ENCODE measurements at places on chromosomes 6 and 20.

DNA sequence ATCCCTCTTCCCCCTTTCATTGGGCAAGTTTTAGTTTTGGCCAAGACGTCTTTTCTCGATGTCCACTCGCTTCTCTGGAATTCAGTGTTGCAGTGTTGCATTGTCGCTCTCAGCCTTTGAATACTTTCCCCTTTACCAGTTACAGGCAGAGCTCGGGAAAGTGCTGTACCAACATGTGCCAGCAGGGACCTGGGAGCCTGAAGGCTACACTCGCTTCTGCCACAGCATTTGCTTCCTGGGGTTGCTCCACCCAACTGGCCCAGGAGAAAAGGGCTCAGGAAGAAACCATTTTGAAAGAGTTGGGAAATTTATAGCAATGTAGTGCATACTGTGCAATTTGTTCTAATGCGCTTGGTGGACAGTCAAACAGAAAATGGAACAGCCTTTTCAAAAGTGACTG lies 78.6 kb downstream of the LINC00237 start:
- DNase-seq, result no peak

GRCh38 chr20:62561182-62561581 lies 81.1 kb upstream of the SLCO4A1 start:
- no peak for DNase-seq

DNA sequence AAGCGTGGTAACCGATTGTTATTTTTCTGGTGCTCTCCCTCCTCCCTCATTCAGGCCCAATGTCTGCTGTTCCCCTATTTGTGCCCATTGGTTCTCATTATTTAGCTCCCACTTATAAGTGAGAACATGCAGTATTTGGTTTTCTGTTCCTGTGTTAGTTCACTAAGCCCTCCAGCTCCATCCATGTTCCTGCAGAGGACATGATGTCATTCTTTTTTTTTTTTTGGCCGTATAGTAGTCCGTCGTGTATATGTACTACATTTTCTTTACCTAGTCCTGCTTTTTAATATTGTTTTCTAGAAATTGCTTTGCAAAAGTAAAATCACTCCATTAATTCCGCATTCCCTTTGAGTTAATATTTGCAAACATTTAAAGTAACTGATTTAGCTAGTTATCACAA lies 23.1 kb downstream of the ZNF451 start:
- DNase-seq, result no peak

GRCh38 chr20:51608061-51608460 lies 65.5 kb upstream of the NFATC2 start:
- DNase-seq, result no peak

DNA sequence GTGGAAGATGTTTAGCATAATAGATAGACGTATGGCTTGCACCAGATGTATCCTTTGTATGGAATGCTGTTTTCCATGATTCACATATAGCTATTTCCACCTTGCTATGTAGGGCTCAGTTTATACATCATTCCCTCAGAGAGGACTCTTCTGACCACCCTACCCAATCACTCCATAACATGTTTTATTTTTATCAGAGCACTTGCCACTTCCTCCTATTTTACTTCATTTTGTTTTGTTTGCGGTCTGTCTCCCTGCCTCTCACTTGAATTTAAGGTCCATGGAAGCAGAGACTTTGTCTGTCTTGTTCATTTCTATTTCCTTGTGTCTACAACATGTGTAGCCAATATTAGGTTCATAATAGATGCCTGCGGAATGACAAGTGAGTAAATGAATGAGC lies 266.9 kb upstream of the CITED2 start:
- DNase-seq, result no peak

GRCh38 chr6:70886661-70887060 lies 70.2 kb downstream of the B3GAT2 start:
- DNase-seq, result no peak

- no peak for DNase-seq
These were observed 515.9 kb downstream of the CD83 start for GRCh38 chr6:14633479-14633878.

GRCh38 chr20:50987493-50988210 lies 29.0 kb downstream of the MOCS3 start:
- peak; percentile 77 for DNase-seq

DNA sequence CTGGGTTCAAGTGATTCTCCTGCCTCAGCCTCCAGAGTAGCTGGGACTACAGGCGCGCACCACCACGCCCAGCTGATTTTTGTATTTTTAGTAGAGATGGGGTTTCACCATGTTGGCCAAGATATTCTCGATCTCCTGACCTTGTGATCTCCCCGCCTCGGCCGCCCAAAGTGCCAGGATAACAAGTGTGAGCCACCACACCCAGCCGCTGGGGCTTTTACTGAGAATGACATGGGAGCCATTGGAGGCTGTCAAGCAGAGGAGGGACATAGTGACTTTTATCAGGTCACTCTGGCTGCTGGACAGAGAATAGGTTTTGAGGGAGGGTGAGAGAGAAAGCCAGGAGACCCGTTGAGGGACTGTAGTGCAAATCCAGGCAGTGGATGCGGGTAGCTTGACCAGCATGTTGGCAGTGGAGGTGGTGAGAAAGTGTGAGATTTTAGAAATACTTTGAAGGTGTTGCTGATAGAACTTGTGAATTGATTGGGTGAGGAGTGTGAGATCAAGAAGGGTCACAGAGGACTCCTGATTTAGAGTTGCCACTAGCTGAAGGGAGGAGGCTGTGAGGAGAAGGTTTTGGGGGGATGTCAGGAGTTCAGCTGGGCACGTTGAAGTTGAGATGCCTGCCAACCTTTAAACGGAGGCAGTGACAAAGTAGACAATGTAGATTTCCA lies 14.7 kb downstream of the ZNF341 start:
- DNase-seq, result no peak

DNA sequence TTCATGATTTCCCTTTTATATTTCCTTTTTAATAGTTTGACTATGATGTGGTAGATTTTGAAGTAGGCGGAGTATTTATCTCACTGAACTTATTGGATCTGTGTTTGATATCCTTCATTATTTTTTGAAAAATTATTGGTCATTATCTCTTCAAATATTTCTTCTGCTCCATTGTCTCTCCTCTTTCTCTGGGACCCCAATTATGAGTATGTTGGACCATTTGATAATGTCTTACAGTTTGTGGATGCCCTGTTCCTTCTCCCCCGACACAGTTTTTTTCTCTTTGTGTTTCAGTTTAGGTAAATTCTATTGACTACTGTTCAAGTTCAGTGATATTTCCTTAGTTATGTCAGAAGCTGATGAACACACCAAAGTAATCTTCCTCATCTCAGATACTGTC lies 49.4 kb upstream of the COL10A1 start:
- DNase-seq, result no peak

GRCh38 chr6:125747589-125748405 lies 1.6 kb upstream of the HEY2 start:
- peak; percentile 38 for DNase-seq

GRCh38 chr6:96786336-96786735 lies 50.9 kb downstream of the GPR63 start:
- no peak for DNase-seq

DNA sequence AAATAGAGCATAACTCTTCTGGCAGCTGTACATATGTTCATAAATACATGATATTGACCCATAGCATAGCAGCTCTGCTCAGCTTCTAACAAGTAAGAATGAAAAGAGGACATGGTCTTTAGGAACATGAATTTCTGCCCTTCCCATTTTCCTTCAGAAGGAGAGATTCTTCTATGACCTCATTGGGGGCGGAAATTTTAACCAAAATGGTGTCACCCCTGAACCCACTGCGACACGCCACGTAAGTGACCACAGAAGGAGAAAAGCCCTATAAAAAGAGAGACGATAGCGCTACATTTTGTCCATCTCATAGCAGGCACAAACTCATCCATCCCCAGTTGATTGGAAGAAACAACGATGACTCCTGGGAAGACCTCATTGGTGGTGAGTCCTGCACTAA lies at the start of gene IL17A:
Gene IL17A (plus strand): TSS at position 301 of the 400 bp plus-strand sequence. CDS start 57 bp downstream, at position 358.
- no peak for DNase-seq

GRCh38 chr6:31174378-31174777 lies 3.9 kb upstream of the POU5F1 start:
- DNase-seq, result no peak

GRCh38 chr6:129194306-129194941 lies 311.5 kb downstream of the LAMA2 start:
- no peak for DNase-seq

GRCh38 chr6:15386756-15387112 lies 140.9 kb downstream of the JARID2 start:
- no peak for DNase-seq

GRCh38 chr6:131059486-131059885 lies 3.6 kb downstream of the EPB41L2 start:
- no peak for DNase-seq
